ENCODE measurements at places on chromosomes 7 and 10.
A peak's percentile ranks its signal among the peaks of the same experiment; 100 is the strongest.

GRCh38 chr10:33674491-33674890 is 340.0 kb upstream of the NRP1 start:
- DNase-seq, result no peak

DNA sequence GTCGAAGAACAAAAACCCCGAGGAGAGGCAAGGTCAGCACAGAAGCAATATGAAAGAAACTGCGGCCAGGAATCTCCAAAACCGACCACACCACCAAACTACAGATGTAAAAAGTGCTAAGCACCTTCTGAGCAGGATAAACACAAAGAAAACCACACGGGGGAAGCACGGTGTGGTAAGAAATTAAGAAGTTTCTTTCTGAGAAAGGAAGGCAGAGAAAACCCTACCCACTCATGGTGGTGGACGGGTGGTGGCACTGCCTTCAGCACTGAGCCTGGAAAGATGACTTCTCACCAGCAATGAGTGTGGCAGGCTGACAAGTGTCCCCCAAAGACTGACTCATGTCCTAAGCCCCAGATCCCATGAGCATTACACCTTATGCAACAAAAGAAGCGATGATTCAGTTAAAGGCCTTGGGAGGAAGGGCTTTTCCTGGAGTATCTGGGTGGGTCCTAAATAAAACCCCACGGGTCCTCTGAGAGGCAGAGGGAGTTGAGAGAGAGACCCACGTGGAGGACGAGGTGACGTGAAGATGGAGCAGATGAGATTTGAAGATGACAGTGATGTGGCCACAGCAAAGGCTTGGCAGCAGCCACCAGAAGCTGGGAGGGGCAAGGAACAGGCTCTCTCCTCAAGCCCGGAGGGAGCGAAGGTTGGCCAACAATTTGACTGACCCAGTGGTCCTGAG is 124.9 kb downstream of the DLG5 start:
- DNase-seq, result peak; percentile 29

DNA sequence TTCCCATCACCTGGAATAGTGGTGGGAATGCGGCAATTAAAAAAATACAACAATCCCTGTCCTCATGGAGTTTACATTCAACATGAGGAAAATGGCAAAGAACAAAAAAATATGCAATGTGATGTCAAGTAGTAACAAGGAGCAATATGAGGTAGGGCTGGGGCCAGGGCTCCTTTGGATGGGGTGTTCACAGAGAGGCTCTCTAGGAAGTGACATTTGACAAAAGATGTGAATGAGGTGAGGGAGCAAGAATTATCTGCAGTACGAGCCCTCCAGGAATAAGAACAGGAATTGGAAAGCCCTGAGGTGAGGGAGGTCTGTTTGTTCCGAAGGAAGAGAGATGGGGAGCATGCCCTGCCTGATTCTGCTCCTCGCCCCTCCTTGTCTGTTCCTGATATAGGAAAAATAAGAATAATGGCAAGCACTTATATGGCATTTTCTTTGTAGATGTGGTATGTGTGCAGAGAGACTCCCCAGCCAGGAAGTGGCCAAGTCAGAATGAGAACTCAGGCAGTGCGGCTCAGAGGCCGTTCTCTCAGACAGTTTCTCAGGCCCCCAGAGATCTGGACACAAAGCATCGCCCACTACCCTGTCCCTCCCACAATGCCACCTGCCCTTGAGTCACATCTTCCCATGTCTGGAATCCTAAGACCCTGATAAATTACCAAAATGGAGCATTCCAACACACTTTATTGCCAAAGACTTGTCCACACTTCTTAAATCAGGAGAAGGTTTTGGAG is 105.6 kb downstream of the APBB1IP start:
- no peak for DNase-seq

- DNase-seq, result no peak
Measured at GRCh38 chr7:80517282-80517747, 5.5 kb upstream of the GNAT3 start.

DNA sequence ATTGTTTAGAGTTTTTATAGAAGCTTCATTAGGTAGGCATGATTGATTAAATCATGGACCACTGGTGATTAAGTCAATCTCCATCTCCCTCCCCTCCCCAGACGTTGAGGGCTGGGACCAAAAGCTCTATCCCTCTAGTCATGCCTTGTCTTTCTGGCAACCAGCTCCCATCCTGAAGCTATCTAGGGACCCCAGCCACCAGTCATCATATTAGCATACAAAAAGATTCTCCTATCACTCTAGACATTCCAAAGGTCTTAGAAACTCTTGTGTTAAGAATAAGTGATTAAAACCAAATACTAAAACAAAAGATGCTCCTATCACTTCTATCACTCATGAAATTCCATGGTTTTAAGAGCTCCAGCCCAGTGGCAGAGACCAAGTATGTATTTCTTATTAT is 178.2 kb downstream of the RAPGEF5 start:
- no peak for DNase-seq

- no peak for DNase-seq
Measured at GRCh38 chr7:134457210-134457609, 1.7 kb downstream of the AKR1B1 start.

- no peak for DNase-seq
Measured at GRCh38 chr10:541750-542371, 147.6 kb downstream of the DIP2C start.

DNA sequence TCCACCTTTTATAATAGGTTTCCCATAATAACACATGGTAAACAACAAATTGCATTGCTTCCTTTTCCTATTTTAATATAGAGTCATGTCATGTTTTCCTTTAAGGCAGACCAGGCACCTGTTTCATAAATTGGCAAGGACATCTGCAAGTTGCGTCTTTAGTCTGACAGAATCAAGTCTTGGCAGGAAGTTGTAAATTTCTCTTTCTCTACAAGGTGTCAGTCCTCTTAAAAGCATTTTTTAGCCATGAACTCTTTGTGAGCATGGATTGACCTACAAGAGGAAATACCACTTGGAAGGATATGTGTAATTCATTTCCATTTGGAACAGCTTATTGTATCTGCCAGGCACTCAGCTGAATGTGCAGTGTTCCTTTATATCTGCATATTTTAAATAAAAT is 176.8 kb downstream of the PRKG1 start:
- peak; percentile 7 for DNase-seq

- no peak for DNase-seq
Measured at GRCh38 chr7:7921830-7922229, 46.8 kb upstream of the GLCCI1 start.

DNA sequence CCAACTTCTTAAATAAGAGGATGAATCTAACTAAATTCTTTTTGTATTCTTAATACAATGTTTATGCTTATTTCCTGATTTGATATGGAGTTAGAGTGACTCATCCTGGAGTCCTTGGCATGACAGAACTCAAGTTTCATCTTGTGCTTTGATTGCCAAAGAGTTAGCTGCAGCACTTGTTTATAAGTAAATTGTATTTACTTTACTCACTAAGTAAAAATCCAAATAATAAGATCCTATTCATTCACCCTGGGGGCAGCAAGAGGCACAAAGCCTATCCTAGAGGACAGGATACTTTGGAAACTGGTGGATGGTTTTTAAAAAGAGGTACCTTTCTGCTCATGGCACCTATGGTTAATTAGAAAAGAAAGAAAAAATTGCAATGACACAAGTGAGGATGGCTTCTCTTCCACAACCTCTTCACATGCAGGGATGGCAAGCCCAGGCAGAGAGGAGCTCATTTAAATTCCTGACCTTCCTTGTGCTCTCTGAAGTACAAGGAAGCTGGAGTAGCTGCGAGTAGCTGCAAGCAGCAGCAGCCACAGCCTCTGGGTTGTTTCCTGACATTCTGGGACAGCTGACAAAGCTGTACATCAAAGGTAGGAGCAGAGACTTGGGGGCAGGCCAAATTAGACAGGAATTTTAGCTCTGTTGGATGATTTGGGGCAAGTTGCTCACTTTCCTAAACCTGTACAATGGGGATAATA is 28.5 kb upstream of the CROT start:
- peak; percentile 95 for DNase-seq

- no peak for DNase-seq
Measured at GRCh38 chr10:64096941-64097340, 575.7 kb downstream of the REEP3 start.

- DNase-seq, result no peak
Measured at GRCh38 chr10:78777466-78777865, 291.3 kb upstream of the ZMIZ1 start.

DNA sequence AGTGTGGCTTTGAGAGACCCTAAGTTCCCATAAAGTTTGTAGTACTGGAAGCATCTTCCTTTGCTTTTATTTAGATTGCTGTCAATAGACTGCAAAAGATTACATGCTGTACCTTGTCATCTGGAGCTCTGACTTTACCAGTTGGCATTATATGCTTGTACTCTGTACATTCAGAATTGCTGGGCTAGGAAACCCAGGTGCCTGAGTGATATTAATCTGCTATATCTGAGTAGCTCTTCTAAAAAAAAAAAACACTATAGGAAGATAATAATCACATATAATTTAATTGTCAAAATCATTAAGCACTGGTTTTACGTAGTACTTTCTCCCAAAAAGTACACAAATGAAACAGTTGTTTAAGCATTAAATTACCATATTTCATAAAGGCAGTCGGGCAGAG is 12.3 kb downstream of the GATA3 start:
- DNase-seq, result no peak

GRCh38 chr7:75963381-75963995 is 30.9 kb downstream of the TMEM120A start:
- no peak for DNase-seq

DNA sequence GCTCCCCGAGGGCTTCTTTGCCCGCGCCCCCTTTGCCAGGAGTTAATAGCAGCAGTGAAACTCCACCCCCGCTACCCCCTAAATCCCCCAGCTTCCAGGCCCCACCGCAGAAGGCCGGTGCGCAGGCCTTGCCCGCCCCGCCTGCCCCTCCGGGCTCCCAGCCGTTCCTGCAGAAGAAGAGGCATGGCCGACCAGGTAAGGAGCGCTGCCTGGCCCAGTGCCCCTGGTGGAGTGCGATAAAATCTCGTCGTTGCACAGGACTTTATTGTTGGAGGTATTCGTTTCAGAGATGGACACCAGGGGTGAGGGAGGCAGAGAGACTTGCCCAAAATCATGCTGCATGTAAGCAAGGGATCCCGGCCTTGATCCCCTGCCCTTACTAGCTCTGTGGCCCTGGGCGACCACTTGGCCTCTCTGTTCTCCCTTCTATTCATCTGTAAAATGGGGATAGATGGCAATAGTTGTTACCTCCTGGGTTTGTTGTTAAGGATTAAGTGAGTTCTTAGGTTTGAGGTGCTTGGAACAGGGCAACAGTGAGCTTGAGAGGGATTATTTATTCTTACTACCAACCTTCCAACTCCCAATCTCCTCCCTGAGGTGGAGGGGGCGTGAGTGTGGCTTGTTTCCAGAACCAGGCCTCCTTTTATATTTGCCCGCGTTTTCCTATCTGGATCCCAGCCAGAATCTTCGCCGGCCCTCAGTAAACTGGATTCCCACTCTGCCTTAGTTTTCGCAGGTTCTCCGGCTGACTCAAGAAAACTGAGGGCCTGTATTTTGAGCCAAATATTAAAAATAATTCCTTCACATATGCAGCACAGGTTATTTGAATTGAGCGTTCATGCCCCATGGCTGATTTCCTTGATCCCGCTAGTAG is 78.3 kb downstream of the WIPF3 start:
- DNase-seq, result no peak

GRCh38 chr7:82166260-82167015 is 277.1 kb downstream of the CACNA2D1 start:
- DNase-seq, result no peak

DNA sequence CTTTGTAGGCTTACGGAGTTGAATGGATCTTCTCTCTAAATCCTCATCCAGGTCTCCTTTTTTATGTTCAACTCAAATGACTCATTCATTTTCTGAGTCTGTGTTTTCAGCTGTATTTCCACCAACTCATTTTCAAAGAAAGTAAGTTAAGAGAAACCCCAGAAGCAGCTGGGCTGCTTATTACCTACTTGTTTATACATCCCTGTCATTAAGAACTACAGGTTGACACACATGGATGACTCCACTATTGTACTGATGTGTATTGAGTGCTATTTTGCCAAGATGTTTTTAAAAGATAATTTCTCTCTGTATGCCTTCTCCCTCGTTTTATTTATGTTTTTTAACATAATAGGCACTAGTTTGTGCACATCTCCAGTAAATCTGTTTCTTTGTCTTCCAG is 41.9 kb downstream of the DGKI start:
- no peak for DNase-seq
